ENCODE measurements at places on chromosomes 1 and 21. TPM values are rescaled to one million over a fixed set of nuclear protein-coding genes. Genes with fewer than 3 reads are reported as not detected.

DNA sequence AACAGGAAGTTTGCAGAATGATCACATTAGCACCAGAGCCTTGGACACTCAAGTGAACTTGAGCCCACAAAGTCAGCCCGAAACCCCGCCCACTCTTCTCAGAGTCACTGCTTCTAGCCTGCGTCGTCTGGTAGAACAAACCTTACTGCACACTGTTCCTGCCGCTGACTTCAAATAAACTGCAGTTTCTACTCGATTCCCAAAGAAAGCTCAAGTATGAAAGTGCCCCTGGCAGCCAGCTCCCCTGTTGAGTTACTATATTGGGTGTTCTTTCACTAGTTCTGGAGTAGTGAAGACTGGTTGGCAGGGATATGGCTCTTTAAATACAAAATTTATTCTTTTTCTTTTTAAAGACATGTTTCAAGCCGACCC lies 164.7 kb downstream of the GALNT2 start:
- no peak for DNase-seq

The OLIG1 gene
- total RNA-seq, result not detected

The RAB7B gene
- total RNA-seq, result not detected

- no peak for DNase-seq
Observed at GRCh38 chr1:222631611-222632208, 13.8 kb downstream of the MIA3 start.

- peak; percentile 67 for DNase-seq
Observed at GRCh38 chr1:108644984-108645383, 15.9 kb downstream of the HENMT1 start.

The SMCP gene
- not detected for total RNA-seq

DNA sequence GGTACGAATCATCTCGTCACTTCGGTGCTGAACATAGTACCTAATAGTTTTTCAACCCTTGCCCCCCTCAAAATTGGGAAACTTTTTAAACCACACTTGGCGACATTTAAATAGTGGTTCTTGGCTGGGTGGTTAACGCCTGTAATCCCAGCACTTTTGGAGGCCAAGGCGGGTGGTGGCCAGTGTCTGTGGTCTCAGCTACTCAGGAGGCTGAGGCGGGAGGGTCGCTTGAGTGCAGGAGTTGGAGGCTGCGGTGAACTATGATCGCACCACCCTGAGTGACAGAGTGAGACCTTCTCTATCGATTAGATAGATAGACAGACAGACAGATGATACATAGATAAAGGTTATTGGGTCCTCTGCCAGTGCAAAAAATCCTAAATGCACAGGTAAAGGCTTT lies 55.5 kb upstream of the RASAL2 start:
- no peak for DNase-seq

GRCh38 chr1:8033322-8033721 lies 7.2 kb upstream of the ERRFI1 start:
- no peak for DNase-seq

GRCh38 chr1:227038401-227038800 lies 98.3 kb downstream of the COQ8A start:
- no peak for DNase-seq

DNA sequence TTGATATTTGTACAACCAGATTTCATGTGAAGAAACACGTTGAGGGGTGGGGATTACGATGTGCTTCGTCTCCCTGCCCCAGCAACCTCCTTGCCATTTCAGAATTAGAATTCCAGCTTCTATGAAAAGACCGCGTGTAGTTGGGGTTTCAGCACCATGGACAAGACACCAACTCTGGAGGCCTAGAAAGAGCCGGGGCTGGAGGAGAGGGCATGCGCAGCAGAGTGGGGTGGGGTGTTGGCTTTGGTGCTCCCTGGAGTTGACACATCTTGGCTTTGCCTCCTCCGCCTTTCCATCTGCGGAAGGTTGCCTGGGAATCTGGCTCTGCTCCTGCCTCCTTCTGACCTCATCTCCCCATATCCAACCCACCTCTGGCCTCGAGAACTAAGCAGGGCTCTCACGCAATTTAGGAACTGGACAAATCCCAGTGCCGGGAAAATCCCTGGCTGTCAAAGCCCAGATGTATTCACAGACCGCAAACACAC lies 11.8 kb downstream of the HTR6 start:
- peak; percentile 29 for DNase-seq

- DNase-seq, result no peak
Observed at GRCh38 chr1:210448297-210448892, 119.7 kb downstream of the HHAT start.

GRCh38 chr1:58457023-58457635 lies 89.4 kb downstream of the OMA1 start:
- no peak for DNase-seq

DNA sequence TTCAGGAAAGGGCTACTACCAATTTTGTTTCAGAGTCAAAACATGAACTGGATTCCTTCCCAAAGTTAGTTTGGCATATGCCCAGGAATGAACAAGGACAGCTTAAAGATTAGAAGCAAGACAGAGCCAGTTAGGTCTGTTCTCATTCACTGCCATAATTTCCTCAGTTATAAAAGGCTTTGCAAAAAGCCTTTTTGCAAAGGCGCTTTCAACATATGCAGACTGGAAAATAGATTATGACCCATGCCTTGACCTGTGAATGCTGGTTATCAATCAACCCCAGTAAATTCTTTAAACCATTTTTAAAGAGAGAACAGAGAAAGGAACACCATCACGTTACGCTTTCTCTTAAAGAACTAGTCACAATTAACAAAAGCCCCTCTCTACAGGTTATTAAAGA lies 1.7 kb upstream of the FRRS1 start:
- DNase-seq, result no peak
